ENCODE measurements at places on chromosomes 11 and 22. TPM values are rescaled to one million over a fixed set of nuclear protein-coding genes. Genes with fewer than 3 reads are reported as not detected.

IL17REL gene
- total RNA-seq = not detected

F2 gene
- not detected for total RNA-seq

TNNT3 gene
- 2.0 TPM for total RNA-seq

DNA sequence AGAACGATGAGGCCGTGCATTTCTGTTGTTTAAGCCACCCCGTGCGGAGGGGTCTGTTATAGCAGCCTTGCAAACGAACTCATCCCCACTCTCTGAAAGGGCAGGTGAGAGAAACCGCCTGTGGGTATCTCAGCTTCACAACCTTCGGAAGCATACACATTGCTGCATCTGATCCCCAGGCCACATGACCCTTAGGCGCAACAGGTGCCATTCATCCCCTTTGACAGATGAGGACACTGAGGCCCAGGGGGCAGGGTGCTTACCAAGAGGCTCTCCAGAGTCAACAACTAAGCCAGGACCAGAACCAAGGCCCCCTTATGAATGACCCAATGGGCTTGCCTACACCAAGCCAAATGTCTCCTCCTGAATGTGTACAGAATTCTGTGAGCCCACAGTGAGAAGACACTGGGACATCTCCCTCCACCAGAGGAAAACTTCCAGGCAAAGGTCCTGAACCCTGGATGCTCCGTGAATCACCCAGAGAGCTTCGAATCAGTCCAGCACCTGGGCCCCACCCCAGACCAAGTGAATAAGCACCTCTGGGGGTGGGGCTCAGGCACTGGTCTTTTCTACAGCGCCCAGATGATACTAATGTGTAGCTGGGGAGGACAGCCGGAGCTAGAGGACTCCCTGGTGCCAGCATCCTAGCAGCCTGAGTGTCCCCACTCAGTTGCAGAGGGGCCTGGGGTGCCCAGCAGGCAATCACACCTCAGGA lies 83.2 kb downstream of the BUD13 start:
- H3K36me3 ChIP-seq = no peaks in the 10 kb centered on the region
- DNase-seq = no peak
- H3K27me3 ChIP-seq = peaks cover 39% of the 10 kb centered on the region
- H3K4me3 ChIP-seq = no peak overlapping the region
- H3K27ac ChIP-seq = no peak overlapping the region

GRCh38 chr11:132408877-132409276 lies 1038.5 kb downstream of the NTM start:
- DNase-seq = no peak
- no peak overlapping the region for H3K4me3 ChIP-seq
- no peaks in the 10 kb centered on the region for H3K4me1 ChIP-seq
- H3K27me3 ChIP-seq = peaks cover 20% of the 10 kb centered on the region
- H3K36me3 ChIP-seq = no peaks in the 10 kb centered on the region

Measured in left lung (tissue), 14 donors.